ENCODE measurements at places on chromosomes 12 and 14.

GRCh38 chr12:91778938-91779400 lies 366.7 kb downstream of the BTG1 start:
- DNase-seq: no peak

GRCh38 chr12:14554281-14555007 lies 13.2 kb downstream of the PLBD1 start:
- no peak for DNase-seq

GRCh38 chr12:90449611-90450010 lies 505.4 kb downstream of the CCER1 start:
- DNase-seq: no peak

DNA sequence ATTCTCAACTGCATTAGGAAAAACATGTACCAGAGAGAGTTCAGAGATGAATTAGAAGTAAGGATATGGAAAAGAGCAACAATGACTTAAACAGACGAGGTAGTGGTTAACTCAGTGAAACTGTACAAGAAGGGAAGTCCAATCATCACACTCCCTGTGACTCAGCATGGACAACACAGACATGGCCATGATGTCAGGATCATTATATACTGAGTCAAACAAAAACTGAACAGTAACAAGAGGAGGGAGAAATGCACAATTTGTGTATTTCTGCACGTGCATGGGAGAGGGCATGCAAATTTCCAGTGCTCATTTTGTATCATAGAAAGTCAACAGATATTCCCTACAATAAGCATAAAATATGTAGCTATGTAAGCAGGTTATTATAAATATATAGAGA lies 1037.8 kb downstream of the BCL11B start:
- no peak for DNase-seq

GRCh38 chr12:71108355-71108754 lies 49.4 kb downstream of the TSPAN8 start:
- no peak for DNase-seq

- DNase-seq: no peak
Measured at GRCh38 chr12:131380965-131381705, 329.8 kb upstream of the SFSWAP start.

- no peak for DNase-seq
Measured at GRCh38 chr14:103767336-103767894, 51.8 kb downstream of the ZFYVE21 start.

DNA sequence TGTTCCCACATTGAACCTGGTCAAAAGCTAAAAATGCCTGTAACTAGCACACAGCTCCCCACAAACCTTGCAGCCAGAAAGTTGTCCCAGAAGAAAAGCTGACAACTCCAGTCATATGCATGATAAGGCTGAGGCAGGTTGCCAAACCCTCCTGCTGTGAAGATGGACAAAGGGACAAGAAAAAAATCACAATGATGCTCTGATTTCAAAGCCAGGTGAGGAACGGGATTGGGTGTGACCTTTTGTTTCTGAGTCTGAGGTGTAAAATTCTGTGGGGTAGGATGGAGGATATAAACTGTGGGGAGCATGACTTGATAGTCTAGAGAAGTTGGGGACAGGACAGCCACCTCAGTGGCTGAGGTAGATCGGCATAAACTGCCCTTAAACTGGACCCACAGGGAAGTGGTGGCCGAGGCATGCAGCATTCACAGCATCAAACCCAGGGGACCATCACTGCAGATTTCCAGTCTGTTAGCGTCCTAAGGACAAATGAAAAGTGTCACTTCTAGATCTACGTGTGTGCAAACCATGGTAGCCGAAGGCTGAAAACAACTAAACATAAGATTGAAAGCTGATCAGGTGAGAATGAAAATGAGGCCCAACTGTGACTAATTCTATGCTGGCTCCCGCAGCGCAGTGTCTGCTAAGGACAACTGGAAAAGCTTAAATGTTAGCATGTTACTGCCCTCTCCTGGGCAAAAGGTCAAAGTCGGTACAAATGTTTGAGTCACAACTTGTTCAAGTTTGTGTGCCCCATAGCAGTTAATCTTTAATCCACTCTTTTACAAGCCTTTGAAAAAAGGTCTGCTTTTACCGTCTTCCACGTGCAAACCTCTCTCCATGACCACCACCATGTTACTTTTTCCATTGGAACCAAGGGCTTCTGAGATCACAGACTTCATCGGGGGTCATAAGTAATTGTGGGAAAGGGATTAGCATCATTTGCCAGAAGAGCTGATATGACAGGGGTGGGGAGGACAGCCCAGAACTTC lies 39.8 kb downstream of the GRIN2B start:
- peak; percentile 58 for DNase-seq

- no peak for DNase-seq
Measured at GRCh38 chr12:66584673-66585072, 94.2 kb downstream of the GRIP1 start.

DNA sequence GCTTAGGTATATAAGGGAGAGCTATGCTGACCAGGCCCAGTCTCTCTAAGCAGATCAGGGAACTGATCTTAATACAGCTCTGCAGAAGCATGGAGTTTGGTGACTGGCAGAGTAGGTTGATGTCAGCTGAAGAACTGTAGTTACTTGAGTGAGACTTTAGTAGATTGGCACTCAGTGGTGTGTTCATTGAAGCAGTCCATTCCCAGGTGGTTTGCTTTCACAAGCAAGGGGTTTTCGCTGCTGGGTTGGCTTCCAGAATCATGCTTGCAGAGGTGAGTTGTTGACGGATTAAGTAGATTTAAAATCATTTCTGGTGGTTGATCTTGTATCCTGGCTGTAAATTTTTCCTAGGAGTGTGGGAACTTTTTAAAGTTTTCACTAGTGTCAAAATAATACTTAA lies 6.5 kb upstream of the DHRS7 start:
- DNase-seq: no peak

DNA sequence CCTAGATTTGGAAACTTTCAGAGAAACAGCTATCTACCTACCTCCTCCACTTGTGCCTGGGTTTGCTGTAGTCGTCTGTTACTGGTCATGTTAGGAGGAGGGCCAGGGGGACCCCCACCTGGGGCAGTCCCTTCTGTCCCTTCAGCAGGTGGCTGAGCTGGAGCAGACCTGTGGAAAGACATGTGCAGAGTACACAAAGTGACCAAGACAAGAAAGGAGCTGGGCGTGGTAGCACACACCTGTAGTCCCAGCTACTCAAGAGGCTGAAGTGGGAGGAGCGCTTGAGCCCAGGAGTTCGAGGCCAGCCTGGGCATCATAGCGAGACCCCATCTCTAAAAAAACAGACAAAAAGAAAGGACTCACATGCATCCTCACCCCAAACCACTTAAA lies 4.3 kb downstream of the VAMP1 start:
- no peak for DNase-seq

DNA sequence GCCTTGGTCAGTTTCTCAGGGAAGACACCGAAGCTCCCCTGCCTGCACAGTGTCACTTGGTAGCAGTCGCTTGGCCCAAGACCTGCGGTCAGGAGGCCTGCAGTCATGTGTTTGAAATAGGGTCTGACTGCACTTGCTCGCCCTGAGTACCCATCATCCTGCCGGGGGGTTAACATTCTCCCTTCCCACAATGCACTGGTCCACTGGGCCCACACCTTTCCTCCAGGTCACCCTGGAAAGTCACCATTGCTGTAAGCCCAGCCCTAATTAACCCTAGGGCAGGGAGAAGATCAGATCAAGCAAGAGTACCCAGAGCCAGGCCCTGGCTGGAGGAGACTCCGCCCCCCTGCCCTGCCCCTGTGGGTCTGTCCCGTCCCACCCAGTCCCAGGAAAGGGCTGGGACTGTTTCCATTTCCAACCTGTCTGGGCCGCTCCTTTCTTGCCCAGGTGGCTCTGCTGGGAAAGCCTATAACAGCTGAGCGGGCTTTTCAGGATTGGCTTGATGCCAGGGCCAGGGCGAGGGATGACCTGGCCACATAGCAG lies 87.1 kb downstream of the ZFP36L1 start:
- DNase-seq: no peak

- DNase-seq: no peak
Measured at GRCh38 chr12:73361864-73362230, 1089.7 kb downstream of the TRHDE start.

GRCh38 chr12:15013634-15014179 lies 40.9 kb downstream of the PDE6H start:
- DNase-seq: no peak

GRCh38 chr14:73014105-73014504 lies 12.8 kb downstream of the ZFYVE1 start:
- no peak for DNase-seq

DNA sequence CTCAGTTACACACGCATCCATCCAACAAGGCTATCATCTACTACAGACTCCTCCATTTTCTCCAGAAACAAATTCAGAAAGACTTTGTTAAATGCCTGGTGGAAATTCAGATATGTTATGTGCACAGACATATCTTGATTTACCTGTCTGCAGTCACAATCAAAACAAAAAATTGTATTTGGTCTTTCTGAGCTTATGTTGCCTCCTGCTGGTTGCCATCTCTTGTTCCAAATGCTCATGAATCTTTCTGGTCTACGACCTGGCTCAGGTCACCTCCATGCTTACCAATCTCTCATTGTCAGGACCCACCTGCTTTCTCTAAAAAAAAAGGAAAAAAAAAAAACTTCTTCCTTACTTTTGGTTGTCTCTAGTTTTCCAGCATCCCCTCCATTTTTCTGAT lies 169.2 kb upstream of the PLXNC1 start:
- no peak for DNase-seq

GRCh38 chr14:68111097-68111852 lies 291.7 kb downstream of the RAD51B start:
- DNase-seq: peak; percentile 68

DNA sequence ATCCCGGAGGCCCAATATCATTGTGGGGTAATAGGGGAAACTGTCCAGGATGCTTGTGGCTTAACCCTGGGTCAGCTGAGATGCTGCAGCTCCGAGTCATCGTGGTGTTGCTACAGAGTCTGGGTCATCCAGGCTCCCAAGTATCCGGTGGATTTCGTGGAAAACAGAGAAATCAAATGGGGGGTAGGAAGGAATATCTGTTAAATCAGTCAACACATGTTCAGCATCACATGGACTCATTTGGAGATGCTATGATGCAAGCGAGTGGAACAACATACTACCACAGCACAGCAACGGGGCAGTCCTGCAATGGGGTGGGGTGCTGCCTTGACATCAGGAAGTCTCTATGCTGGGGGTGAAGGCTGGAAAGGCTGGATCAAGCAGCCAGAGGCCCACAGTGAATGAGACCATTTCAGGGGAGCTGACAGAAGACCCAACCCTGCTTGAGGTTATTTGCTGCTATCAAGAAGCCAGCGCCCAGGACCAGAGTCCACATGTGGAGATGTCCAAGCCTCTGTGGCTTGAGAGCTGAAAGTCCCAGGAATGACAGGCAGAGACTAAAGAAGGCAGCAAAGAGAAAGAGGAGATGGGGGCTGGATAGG lies 22.9 kb downstream of the VDR start:
- DNase-seq: no peak
